NCI-H1417 treated with DMSO at 0.1 percent for 48 hours (cell line): ENCODE measurements at places on chromosomes 5 and 9.

- DNase-seq: no peak
These were observed 9.8 kb upstream of the CPLX2 start for GRCh38 chr5:175861337-175862130.

- DNase-seq: no peak
These were observed 573.1 kb downstream of the ZNF608 start for GRCh38 chr5:124173386-124173785.

DNA sequence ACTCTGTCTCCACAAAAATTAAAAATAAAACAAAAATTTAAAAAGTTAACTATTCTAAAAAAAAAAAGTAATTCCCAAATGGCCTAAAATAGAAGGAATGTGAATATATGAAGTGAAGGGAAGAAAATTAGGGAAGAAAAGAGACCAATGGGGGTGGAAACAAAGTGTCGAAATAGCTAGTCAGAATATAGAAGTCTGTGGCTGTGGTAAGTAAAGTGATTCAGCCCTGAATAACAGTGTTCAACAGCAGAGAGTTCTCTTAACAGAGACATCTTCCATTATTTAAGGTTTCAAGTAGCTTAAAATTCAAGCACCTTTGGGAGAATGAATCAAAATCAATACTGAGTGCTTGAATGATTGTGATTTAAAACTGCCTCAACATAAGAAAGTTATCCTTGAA is 51.7 kb downstream of the LPAR1 start:
- DNase-seq: no peak

GRCh38 chr5:167992868-167993267 is 298.6 kb upstream of the WWC1 start:
- no peak for DNase-seq

GRCh38 chr9:135167849-135168655 is 80.6 kb downstream of the OLFM1 start:
- no peak for DNase-seq

DNA sequence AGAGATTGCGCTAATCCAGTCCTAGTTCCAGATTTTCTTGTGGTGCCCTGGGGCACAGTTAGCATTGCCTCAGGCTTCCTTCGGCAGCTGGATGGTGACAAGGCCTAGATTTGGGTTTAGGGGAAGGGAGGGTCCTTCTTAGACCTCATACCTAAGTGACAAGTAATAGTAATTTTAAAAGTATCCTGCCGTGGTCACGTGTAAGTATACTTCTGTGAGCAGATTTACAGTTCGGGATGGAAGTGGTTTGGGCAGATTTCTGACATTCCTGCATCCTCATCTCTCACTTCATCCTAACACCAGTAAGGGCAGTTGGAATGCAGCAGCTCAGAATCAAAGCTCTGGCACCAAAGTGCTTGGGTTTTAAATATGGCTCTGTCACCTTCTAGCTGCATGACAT is 71.6 kb downstream of the LRRC70 start:
- DNase-seq: no peak

DNA sequence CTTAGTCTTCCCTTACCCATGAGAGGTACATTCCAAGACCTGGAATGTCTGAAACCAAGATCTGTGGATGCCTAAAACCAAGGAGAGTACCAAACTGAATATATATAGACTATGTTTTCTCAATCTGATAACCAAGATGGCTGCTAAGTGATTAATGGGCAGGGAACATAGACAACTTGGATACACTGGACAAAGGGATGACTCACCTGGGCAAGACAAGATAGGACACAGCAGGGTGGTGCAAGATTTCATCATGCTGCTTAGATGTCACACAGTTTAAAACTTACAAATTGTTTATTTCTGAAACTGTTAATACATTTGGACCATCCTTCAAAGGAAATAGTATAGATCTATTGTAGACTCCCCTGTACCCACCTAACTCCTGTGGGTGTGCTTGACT is 130.9 kb downstream of the HTR1A start:
- no peak for DNase-seq

DNA sequence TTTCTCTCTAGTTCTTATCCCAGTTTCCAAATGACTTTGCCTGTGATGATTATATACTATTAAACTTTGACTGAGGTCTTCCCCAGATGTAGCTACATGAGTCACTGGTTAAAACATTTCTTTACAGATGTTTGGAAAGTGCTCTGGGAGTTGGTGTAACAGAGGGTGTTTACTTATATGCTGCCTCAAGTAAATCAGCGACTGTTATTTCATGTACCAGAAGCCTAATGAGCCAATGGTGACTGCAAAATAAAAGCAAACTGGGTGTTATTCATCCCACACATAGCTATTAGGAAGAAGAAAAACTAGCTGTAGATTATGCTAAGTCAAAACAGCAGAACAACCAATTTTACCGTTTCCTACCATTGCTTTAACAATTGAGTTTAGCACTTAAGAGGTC is 929.7 kb upstream of the SEMA6A start:
- no peak for DNase-seq

- DNase-seq: no peak
These were observed 6.3 kb downstream of the EXD3 start for GRCh38 chr9:137416563-137417151.

GRCh38 chr9:36445800-36446361 is 45.8 kb upstream of the RNF38 start:
- no peak for DNase-seq

- no peak for DNase-seq
These were observed 50.4 kb upstream of the ARAP3 start for GRCh38 chr5:141732417-141732816.

DNA sequence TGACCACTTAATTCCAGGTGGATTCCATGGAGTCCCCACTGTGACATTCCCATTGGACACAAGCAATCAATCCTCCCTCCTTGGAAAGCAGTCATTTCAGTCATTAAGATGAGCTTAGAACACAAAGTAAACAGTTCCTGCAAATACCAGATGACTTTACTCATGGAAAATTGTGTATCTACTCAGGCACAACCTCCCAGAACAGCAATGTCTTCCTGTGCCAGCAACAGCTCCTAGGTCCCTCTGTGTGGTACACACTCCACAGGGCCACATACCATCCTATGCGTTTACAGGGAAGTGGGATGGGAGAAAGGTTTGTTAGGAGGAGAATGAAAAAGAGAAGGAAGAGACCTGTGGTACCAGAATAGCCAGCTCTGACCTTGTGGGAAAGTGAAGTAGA is 53.7 kb downstream of the MTMR12 start:
- no peak for DNase-seq

DNA sequence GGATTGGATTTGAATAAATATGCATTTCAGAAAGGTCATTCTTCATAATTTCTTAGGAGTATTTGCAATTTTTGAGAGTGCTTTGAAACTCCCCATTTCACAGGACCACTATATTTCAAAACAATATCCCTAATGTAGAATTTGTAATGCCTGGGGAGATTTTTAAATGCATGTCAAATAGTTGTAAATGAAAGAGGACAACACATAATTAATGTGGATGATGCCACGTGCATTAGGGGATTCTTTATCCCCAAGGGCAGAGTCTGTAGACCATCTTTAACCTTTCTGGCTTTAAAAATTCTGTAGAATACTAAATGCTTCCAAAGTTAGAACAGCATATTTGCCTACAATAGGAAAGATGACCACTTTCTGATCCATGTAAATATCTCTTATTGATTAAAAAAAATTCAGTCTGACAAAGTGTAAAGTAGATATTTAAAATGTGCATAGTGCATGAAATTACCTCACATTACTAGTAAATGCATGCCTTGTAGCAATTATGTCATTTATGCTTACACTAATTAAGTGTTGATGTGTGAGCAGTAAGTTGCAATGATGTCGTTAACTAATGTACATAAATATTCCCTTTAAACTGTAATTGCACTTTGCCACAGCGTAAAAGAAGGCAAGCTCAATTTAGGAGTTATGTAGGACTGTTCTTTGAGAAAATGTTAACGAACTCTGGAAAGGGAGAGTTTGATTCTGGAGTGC is 416.1 kb downstream of the PSAT1 start:
- DNase-seq: no peak

- DNase-seq: no peak
These were observed 56.9 kb downstream of the AP3S1 start for GRCh38 chr5:115898656-115899055.

DNA sequence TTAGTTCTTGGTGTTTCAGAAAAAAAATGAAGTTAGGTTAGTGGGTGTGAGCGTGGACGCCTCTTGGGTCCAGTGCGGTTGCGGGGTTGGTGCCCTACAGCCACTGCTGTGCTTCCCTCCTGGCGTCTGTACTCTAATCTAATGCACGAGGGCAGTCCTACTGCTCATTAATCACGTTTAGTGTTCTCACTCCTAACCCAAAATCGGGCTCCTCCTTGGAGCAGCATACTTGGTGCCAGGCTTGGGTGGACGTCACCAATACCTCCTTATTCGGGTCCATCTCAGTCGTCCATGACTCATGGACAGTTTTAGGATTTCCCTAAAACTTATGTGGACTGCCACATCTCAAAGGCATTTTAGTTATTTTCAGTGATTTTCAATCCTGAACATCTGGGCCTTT is 41.6 kb downstream of the TRIO start:
- no peak for DNase-seq

DNA sequence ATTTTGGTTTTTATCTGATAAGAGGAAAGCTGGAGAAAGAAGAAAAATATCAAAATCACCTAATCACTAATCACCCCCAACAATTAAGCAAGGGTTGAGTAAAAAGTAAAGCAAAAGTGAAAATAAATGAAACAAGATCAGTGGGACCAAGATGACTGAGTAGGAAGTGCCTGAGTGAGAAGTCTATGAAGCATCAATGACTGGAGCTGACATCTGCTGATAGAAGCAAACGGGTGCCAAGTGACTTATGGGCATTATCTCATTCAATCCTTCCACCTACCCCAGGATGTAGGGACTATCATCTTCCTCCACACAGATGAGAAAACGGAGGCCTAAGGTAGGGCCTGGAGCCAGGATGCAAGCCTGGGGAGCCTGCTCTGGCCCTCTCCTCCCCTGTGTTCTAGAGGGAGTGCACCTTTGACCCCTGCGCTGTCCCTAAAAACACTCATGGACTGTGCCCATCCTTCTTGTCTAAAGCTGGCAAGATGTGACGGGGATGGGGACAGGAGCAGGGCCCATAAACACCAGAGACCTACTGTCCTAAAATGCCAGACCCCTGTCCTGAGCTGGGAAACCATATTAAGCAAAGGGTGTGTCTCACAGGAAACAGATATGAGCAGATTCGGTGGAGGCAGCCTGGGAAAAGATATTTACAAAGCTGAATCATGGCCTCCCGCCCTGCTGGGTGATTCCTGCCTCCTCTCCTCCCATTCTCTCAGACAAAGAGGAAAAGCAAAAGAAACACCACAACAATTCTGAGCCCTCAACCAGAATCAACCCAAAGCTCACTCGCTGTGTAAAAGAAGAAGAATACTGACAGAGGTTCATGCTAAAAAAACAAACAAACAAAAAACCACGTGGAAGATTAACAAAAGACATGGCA is 116.0 kb downstream of the AUH start:
- DNase-seq: no peak

GRCh38 chr9:108182950-108183381 is 672.8 kb downstream of the ACTL7B start:
- no peak for DNase-seq

DNA sequence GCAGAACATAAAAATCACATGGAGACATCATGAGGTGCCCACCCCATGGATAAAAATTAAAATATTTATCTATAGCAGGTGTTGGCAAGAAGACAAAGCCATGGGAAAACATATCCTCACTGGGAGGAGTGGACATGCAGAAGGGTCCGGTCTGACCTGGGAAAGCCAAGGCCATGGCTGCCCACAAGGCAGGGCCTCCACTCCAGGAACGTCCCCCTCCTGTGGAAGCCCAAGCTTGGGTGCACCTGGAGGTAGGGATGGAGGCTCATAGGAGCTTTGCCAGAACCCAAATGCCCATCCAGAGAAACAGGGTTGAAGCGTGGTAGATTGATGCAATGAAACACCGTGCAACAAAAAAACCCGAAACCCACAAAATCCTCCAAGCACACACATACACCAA is 81.4 kb upstream of the COL5A1 start:
- no peak for DNase-seq

GRCh38 chr9:92616199-92616641 is 53.7 kb downstream of the IPPK start:
- DNase-seq: no peak

GRCh38 chr5:93874491-93874890 is 133.1 kb upstream of the POU5F2 start:
- DNase-seq: no peak

- no peak for DNase-seq
These were observed 137.7 kb downstream of the PRELID2 start for GRCh38 chr5:145697251-145697990.

- no peak for DNase-seq
These were observed 93.4 kb downstream of the PIP5K1B start for GRCh38 chr9:68798423-68798822.

DNA sequence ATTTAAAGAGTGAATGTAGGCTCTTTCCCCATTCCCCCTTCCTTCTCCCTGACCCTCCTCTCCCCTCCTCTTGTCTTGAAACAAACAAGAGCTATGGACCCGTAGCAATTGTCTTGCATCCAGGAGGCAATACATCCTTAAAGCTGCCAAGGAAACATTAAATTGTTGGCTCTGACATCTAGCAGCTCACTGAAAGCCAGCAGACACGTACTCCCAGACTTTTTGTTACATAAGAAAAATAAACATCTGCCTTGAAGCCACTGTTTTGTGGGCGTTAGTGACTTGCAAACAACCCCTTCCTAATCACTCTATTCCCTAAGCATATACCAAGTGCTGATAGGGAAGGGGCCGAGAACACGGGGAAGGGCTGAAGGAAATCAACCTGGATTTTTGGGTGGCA is 8.6 kb downstream of the SLC45A2 start:
- no peak for DNase-seq

DNA sequence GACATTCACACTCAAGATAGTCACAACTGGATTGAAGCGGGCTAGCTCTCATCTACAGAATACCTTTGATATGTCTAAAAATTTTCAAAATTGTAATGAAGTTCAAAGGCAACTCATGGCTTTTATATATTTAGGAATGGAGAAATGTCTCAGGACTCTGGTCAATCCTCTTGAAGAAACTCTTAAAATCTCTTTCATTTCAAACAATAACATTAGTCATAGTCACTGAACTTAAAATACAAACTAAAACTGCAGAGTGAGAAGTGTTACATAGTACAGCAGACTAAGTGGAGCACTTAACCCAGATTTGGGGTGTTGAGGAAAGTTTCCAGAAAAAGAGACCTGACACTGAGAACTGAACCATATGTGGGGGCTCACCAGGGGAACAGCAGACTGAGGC is 20.7 kb downstream of the FANCC start:
- DNase-seq: no peak

DNA sequence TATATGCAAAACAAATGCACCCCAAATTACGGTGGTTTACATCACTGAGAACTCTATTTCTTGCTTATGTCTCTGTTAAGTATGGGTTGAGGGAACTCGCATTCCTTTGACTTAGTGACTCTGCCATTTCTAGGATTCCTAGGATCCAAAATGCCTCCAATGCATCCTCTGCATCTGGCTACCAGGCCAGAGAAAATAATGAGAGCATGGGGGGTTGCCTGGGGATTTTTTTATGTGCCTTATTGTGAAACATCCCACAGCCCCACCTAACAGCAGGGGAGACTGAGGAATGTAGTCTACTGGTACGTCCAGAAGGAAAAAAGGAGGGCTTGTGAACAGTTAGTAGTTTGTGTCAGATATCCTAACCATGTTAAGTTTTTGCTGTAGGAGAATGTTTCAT is 466.0 kb upstream of the ARRDC3 start:
- DNase-seq: no peak

- DNase-seq: no peak
These were observed 207.1 kb downstream of the SGCD start for GRCh38 chr5:156534085-156534484.

GRCh38 chr5:171961117-171961516 is 45.3 kb downstream of the FBXW11 start:
- no peak for DNase-seq
